Kidney epithelial cell (primary cell): ENCODE measurements at places on chromosomes 6 and 20. TPM values are rescaled to one million over a fixed set of nuclear protein-coding genes. Genes with fewer than 3 reads are reported as not detected.

The NKX2-2 gene
- not detected in 2 replicates for total RNA-seq

The SPEF1 gene
- 0.07 TPM in 1 of 2 replicates, not detected in the other for total RNA-seq

The NANP gene
- total RNA-seq = 6.2 and 7.0 TPM in 2 replicates

The TMC2 gene
- total RNA-seq = not detected in 2 replicates

The GCNT2 gene
- total RNA-seq = 6.5 and 7.3 TPM in 2 replicates

GRCh38 chr20:6265204-6265904, 142.5 kb upstream of the FERMT1 start:
- peak; percentile 23 for DNase-seq

DNA sequence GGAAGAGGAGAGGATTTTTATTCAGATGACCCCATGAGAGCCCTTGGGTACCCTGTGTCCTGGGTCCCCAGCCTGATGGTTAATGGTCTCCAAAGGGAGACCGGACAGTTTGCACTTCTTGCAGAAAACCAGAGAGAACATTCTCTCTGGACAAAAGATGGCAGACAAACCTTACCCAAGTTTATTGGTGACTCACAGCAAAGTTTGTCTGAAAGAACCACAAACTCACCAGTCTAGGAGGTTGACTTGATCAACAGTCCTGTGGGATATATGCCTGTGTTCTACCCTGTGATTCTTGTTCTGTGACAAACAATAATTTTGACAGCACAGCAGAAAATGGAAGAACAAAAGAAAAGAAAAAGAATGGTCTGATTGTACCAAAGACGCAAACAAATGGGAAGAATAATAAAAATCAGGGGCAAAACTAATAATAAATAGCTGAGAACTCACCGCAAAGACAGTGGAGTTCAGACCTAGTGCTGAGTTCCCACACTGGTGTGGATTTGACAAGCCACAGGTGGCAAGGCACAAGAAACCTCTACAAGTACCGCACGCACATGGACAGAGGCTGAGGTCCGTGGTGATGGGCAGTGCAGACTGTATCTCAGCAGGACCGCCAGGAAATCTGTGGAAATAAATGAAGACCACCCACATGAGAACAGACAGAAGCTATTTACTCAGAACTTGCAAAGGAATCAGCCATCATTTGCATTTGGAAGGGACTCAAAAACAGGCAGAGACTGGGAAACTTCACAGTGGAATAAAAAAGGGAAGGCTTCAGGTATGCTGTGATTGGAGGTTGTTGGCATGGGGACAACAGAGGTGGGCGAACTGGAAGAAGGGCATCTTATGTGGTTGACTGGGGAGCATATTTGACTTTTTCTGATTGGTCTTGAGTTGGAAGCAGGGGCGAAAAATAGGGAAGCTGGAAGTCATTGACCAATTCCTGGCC, 246.3 kb upstream of the RNF24 start:
- DNase-seq = no peak

- DNase-seq = peak; percentile 77
Observed at GRCh38 chr20:9066191-9066590, 2.7 kb upstream of the PLCB4 start.

- no peak for DNase-seq
Observed at GRCh38 chr6:81875782-81876293, 123.4 kb upstream of the TENT5A start.

DNA sequence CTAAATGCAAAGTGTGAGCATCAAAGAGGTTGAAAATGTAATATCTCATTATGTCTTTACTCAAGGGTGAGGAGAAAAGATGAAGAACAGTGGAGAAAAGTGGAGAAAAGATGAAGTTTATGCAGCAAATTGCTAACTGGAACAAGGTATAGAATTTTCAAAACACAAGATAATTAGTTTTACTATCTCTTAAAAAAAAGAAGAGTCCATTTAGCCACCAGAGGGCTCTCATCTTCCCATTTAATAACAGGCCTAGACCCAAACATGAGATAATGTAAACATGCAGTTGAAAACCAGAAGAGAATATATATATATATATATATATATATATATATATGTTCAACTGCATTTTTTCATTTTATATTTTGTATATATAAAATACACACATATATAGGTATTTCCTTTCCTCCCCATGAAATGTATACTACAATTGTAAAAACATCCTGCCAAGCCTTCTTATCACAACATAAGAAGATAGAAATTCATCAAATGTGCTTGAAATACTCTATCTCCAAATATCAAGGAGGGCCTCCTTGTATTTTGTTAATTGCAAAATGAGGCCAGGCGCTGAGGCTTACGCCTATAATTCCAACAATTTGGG, 78.4 kb downstream of the ADTRP start:
- DNase-seq = no peak

GRCh38 chr20:11110535-11110934, 436.7 kb upstream of the JAG1 start:
- DNase-seq = no peak

- no peak for DNase-seq
Observed at GRCh38 chr6:36731622-36732310, 34.1 kb downstream of the RAB44 start.

- no peak for DNase-seq
Observed at GRCh38 chr6:135382182-135382628, 115.3 kb downstream of the AHI1 start.

GRCh38 chr6:17530321-17530835, 69.7 kb upstream of the FAM8A1 start:
- DNase-seq = no peak

- DNase-seq = no peak
Observed at GRCh38 chr6:148761527-148762011, 14.7 kb downstream of the UST start.

DNA sequence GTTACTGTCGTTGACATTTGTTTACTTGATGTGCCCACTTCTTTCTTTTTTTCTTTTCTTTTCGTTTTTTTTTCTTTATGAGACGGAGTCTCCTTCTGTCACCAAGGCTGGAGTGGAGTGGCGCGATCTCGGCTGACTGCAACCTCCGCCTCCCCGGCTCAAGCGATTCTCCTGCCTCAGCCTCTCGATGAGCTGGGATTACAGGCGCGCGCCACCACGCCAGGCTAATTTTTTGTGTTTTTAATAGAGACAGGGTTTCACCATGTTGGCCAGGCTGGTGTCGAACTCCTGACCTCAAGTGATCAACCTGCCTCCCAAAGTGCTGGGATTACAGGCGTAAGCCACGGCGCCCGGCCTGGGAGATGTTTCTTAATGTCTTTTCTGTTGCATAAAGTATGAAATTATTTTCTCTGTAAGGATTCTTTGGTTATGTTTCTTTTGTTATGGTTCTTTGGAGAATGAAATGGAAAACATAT, 33.3 kb upstream of the PRSS16 start:
- DNase-seq = no peak

DNA sequence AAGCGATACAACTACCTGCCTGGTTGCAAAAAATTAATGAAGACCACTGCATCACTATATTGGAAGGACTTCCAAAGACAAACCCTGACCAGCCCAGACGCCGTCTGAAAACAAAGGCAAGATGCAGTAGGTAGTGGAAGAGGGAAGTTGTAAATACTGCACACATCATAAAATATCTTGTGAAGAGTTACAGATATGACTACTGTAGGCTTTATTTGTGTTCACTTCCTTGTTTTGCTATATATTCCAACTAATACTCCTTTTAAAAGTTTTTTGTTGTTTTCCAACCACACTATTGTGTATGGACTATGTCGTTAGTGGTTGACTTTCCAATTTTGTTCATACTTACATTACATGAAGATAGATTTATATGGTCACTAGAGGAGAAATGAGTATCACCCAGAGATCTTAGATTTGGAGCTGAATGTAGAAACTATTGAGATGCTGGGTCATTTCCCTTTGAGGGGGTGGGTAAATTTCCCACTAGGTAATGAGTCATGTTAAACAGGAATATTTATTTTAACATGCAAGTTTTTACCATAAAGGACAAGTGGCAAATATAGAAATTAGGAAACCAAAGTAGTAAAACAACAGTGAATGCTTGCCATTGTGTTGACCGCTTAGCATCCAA, 16.6 kb upstream of the TXLNB start:
- no peak for DNase-seq

DNA sequence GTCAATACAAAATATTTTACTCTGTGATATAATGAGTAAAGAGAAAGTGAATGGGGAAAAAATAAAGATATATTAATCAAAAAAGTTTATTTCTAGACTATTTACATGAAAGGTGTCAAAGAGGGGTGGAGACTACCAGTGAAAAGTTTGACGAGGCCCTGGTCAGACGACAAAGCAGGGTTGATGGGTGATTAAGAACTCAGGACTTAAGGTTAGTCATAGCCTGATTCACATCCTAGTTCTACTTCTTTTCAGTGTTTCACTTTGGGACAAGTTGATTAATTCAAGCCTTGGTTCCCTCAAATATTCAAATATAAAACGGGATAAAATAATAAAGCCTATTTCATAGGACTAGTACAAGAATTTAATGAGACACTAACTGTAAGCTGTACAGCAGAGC, 178.2 kb upstream of the HS3ST5 start:
- no peak for DNase-seq

DNA sequence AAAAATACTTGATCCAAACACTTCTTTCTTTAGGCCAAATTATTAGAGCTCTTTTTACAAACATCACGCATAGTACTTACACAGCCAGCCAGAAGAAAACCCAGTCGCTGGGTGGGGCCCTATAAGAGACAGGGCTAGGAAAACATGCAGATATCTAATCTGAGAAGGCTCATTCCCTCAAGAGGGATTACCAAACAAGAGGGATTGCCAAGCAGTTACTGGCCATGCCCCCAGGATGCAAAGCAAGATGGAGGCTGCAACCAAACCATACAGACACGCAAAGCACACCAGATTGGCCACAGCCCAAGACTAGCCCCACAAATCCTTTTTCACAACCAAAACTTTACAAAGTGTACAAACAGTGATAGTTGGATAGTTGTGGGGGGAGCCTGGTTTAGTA, 1235.4 kb upstream of the GJE1 start:
- DNase-seq = no peak

- DNase-seq = no peak
Observed at GRCh38 chr6:86937219-86938079, at the start of gene HTR1E. Gene HTR1E, plus strand, starts transcription at chr6:86937528. Its CDS starts 77,807 bp downstream, at chr6:87015335.

- DNase-seq = no peak
Observed at GRCh38 chr6:97995158-97995557, 712.1 kb upstream of the MMS22L start.

DNA sequence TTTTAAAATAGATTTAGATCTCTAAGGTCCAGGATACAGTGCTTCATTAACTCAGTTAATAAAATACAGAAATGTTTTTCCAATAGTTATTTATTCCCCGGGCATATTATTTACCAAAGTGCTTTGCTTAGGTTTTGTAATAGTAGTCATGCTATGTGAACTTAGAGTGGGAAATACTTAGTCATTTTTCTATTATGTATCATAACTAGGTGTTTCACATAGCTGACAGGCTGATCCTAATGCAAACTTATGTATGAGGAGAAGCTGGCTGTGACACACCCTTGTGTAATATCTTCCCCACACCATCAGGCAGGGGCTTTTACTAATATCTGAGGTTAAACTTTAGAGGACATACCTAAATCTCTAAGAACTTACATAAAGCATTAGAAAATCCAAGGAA, 277.7 kb upstream of the RIMS1 start:
- DNase-seq = no peak

GRCh38 chr6:25010176-25010575, 74.4 kb upstream of the RIPOR2 start:
- no peak for DNase-seq

GRCh38 chr6:91288741-91289140, 701.9 kb upstream of the MAP3K7 start:
- DNase-seq = no peak

DNA sequence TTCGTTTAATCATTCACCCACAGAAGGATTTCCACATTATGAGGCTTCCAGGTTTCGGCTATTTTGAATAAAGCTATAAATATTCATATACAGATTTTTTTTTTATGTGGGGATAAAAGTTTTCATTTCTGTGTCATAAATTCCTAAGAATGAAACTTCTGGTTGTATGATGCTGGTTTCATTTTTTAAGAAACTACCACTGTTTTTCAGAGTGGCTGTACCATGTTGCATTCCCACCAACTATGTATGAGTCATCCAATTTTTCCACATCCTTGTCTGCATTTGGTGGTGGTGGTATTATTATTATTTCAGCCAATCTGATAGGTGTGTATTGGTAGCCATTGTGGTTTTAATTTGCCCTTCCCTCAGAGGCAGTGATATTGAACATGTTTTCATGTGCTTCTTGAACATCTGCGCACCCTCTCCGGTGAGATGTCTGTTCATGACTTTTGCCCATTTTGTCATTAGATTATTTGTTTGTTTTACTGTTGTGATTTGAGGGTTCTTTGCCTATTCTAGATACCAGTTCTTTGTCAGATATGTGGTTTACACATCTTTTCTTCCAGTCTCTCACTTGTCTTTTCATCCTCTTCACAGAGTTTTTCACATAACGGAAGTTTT, 75.5 kb downstream of the DOK5 start:
- DNase-seq = no peak

DNA sequence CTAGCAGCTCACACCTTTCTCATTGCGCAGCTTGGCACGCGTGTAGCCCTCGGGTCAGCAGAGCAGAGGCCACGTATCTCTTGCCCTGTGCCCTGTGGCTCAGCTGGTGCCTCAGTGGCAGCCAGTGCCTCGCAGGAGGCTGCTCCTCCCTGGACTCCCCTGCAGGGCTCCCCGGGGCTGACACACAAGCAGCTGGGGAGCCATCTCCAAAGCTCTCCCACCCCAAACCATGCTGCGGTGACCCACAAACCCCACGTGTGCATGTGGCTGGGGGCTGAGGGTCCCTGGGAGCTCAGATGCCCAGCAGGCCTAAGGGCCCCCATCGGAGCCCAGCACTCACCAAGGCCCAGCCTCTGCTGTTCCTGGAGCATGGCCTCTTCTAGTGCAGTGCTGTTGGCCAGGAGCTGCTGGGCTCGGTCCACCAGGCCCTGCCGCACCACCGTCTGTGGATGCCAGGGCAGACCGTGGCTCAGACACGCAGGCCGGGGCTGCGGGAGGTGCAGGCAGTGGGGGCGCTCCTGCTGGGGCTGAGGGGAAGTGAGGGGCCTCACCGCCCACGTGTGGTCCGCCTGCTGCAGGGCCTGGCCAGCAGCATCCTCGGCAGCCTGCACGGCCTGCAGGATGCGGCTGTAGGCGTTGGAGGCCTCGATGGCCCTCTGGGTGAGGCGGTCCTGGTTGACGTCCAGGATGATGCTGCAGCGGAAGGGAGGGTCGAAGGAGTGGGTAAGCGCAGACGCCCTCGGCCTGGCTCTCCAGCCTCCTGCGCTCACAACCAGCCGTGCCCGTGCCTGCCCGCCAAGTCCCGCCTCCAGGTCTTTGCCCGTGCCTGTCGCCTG, 13.8 kb downstream of the ADRM1 start:
- DNase-seq = no peak

- DNase-seq = peak; percentile 14
Observed at GRCh38 chr20:16069389-16070010, 503.7 kb downstream of the KIF16B start.

DNA sequence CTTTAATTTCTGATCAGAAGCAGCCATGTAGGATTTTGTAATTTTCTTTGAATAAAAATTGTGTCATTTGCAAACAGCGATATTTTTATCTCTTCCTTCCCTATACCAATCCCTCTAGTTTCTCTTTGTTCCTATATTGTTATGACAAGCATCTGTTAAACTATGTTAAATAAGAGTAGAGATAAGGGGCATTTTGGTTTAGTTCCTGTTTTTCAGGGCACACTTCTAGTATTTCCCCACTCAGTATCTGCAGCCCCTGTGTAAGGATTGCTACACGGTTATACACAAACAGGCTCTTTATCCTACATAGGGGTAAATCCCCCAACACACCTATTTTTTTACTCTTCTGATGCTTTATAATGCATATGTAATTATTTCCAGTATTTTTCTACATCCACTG, 42.1 kb downstream of the TRERF1 start:
- no peak for DNase-seq
